ENCODE measurements at places on chromosomes 11 and 22.

GRCh38 chr22:30640839-30641430, 5.4 kb downstream of the SLC35E4 start:
- no peak for DNase-seq

DNA sequence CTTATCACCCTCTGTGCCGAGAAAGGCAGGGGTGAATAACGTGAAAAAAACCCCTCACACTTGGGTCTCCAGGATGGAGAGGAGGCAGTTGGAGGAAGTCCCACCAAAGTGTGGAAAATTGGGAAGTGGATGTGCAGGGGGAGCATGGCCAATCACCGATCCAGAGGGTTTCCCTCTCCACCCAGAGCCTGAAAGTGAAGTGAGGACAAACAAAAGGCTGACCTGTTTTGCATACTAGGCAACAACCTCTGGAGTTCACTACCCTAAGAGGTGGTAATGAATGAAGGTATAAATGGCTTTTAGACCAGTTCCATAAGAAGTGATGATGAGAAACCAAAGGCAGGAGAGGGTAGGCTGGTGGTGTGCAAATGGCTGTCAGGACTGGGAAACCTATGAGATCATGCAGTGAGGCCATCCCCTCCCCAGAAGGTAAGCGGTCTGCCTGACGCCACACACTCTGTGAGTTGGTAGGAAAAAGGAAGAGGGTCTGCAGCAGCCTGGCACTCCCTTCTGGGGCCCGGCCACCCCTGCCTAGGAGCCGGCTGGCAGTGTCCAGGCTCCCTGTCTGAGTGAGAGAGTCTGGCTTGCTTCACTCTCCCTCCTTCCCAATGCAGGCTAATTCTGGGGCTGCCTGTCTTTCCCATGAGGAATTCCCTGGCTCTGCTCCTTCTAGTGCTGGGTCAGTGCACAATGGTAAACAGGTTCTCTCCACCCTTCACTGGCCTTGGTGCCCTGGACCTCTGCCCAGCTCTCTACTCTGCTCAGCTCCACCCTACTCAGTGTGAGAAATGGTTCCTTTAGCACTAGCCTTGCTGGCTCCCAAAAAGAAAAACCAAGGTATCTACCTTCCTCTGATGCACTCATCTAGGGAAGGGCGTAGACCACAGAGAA, 15.6 kb downstream of the TBC1D10A start:
- no peak for DNase-seq

GRCh38 chr22:23820748-23821211, 18.0 kb downstream of the DERL3 start:
- DNase-seq: no peak

DNA sequence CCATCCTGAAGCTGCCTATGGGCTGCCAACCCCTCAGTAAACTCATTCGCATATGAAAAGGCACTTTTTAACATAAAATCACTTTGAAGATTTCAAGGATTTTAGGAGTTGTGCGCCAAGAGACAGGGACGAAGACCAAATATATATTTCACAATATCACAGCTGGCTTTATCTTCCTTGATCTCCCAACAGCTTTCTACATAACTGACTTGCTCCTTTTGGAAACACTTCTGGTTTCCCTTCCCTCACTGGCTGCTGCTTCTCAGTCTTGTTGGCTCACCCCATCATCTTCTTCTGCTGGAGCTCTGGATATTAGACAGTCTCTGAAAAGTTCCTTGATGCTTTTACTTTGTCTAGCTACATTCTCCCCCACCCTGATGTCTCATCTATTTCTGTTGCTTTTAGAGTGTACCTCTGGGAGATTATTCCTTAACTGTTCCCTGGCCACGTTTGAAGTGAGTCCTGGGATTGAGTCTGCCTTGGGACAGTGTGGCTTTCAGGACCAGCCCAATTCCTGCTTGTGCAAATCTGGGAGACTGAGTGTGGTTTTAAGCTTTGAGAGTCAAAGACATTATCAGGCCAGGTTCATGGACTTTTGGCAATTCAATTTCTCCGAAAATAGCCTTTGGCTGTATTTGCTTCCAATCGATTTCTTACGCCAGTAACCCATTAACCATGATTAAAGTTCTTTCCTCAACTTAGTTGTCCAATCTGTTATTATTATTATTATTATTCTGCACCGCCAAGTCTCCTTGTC, 30.9 kb upstream of the NNMT start:
- no peak for DNase-seq

- DNase-seq: no peak
Observed at GRCh38 chr22:23210428-23211170, 30.3 kb downstream of the BCR start.

GRCh38 chr11:65919573-65920371, 546 bp downstream of the DRAP1 start:
- DNase-seq: no peak

DNA sequence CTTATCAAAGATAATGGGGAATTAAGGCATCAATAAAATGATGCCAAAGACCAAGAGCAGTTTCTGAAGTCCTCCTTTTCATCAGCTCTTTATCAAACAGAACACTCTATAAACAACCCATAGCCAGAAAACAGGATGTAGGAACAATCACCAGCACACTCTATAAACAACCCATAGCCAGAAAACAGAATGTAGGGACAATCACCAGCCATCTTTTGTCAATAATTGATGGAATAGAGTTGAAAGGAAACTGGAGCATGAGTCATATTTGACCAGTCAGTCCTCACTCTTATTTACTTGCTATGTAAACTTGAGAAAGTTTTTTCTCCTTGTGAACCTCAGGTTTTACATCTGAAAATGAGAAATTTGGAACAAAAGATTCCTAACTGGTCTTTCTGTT, 10.0 kb downstream of the MS4A2 start:
- DNase-seq: no peak

Data from activated CD8-positive, alpha-beta memory T cell treated with anti-CD3 and anti-CD28 coated beads for 48 hours (primary cell).